NB4 (cell line): ENCODE measurements at places on chromosomes 13 and 19.

GRCh38 chr19:7199613-7200533 is 94.3 kb downstream of the INSR start:
- peak; percentile 45 for DNase-seq

DNA sequence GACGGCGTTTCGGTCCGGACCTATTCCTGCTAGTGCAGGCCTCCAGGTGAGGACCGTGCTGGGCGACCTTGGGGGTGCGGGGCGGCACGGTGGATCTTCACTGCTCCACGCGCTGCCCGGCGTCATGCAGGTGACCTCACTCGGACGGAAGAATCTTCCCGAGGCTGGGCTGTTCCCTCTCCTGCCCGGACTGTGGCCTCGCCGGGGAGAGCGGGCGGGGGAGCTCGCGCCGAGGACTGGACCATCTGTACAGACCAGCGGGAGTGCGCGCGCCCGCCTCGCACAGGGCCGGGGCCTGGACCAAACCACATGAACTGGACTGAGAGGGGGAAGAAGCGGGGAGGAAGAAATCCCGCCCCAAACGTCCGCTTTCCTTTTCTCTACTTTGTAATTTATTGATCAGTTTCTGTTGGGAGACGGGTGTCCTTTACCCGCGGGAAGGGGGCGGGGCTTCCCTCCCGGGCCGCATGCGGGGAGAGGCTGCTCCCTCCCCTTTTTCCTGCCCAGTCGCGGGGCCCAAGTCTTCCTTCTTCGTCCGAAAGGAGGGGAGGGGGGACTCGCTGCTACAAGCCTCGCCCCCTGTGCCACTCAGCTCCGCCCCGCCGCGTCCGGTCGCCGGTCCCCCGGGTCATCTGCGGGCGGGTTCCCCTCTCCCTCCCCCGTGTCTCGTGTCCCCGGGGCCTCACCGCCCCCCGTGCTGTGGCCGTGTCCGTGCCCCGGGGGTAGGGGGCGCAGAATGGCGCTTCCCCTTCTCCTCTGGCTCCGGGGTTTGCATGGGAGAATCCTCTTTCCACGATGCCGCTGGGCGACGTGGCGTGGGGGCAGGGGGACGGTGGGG is 4.9 kb downstream of the HRC start:
- peak; percentile 83 for DNase-seq

DNA sequence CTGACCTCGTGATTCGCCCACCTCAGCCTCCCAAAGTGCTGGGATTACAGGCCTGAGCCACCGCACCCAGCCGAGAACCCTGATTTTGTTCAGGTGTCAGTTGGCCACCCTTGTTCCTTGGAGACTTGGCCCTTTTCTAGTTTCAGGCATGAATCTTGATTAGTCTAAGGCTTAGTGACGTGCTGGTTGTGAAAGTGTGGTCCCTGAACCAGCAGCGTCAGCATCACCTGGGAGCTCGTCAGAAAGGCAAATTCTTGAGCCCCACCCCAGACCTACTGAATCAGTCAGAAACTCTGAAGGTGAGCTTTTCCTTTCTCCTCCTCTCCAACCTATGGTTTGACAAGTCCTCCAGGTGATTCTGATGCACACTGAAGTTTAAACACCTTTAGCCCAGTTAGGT is 35.2 kb downstream of the CACNG6 start:
- DNase-seq: no peak

DNA sequence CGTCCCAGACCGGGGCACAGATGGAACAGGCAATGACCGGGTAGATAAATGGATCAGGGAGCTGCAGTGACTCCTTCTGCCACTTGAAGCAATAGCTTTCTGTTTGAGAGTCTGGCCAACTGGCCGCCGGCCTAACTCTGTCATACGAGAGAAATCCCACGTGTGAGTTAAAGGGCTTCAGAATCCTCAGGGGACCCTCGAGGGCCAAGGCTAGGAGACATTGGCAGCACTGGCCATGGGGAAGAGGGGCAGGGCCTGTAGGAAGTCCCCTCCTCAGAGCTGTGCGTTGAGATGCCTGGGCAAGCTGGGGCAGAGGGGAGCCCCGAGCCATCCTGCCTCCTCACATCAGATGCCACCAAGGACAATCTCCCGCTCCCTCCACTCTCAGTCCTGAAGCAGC is 51.6 kb downstream of the KLF2 start:
- no peak for DNase-seq

GRCh38 chr19:23318143-23318542 is 67.9 kb upstream of the ZNF724 start:
- peak; percentile 41 for DNase-seq

- DNase-seq: no peak
These were observed 31.2 kb upstream of the RCBTB2 start for GRCh38 chr13:48564056-48564455.

DNA sequence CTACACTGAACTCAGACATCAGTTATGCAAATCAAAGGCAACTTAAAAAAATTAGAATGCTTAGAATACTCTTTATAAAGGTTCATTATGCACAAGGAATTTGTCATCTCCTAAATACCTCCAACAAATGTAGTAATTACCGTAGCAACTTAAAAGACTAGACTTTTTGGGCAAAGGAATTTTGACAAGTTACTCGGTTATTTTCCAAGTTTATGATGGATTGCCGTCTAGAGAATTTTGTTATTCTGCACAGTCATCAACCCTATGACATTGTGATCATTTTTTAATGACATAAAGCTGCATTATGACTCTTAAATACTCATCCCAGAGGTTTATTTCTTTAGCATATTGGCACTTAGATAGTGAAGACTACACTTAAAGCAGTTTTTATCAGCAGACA is 71.9 kb downstream of the TRPC4 start:
- no peak for DNase-seq

- DNase-seq: no peak
These were observed 29.6 kb downstream of the ZAR1L start for GRCh38 chr13:32285633-32285965.

- DNase-seq: no peak
These were observed 17.7 kb upstream of the CSNK1G2 start for GRCh38 chr19:1923319-1923718.

DNA sequence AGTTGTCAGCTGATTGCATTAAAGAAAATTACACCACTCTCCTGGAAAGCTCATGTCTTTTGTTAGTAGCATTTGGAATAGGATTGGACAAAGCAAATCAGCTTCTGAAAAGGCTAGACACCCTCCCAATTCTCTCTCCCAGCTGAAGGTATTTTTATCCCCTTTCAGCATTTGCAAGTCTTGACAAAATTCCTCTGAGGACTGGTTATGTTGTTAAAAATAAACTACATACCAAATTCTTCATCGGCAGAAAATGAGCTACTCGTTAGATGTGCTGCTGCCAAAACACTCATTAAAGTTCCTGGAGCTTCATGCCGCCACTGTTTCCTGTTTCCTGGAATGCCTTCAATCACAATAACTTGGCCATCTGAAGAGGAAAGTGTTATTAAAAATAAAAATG is 37.1 kb downstream of the UTP14C start:
- DNase-seq: no peak

GRCh38 chr13:27588405-27588804 is 31.9 kb downstream of the LNX2 start:
- DNase-seq: no peak

DNA sequence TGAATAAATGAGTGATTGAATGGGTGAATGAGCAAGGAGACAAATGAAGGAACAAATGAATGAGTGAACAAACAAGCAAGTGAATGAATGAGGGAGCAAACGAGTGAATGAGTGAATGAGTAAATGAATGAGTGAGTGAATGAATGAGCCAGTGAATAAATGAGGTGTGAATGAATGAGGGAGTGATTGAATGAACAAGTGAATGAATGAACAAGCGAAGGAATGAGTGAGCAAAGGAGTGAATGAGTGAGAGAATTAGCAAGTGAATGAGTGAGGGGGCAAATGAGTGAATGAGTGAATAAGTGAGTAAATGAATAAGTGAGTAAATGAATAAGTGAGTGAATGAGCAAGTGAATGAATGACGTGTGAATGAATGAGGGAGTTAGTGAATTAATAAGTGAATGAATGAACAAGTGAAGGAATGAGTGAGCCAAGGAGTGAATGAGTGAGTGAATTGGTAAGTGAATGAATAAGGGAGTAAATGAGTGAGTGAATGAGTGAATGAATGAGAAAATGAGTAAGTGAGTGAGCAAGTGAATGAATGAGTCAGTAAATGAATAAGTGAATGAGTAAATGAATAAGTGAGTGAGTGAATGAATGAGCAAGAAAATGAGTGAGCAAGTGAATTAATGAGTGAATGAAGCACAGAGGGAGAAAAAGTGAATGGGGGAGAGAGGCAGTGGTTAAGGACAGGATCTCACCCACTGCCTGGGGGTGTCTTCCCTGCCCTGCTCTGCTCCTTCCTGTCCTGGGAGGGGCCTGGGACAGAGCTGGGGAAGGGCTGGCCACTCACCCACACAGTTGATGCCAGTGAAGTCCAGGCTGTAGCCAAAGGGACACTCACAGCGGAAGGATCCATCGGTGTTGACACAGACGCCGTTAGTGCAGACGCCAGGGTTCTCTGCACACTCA is 36.4 kb downstream of the CCL25 start:
- peak; percentile 37 for DNase-seq

- no peak for DNase-seq
These were observed 600.6 kb downstream of the SLITRK1 start for GRCh38 chr13:83281654-83282053.

DNA sequence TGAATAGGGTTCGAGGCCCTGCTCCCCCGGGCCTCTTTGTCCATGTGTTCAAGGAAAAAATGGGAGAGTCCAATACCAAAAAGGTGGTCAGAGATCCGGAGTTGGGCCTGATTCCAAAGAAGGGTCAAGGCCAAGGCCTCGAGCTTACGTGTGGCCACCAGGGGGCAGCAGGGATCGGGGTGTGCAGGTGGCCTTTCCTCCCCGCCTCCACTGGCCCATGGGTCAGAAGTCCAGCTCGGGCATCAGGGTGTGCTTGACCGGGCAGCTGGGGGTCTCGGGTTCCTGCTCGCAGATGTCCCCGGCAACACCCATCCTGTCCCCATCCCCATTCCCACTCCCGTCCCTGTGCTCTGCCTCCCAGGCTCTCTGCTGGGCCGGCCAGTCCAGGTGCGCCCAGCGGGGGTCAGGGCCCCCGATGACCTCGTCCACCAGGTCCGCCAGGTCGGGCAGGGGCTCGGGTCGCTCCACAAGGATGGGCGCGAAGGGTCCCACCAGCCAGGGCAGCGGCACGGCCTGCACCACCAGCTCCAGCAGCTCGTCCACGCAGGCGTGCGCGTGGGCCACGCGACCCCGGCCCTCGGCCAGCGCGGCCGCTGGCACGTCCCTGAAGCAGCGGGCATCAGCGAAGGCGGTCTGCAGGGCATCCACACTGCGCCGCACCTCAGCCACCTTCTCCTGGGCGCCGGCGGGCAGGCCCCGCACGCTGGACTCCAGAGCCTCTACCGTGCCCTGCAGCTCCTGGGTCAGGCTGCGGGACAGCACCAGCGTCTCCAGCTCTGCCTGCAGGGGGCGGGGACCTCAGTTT is 5.2 kb upstream of the PLIN4 start:
- peak; percentile 38 for DNase-seq

DNA sequence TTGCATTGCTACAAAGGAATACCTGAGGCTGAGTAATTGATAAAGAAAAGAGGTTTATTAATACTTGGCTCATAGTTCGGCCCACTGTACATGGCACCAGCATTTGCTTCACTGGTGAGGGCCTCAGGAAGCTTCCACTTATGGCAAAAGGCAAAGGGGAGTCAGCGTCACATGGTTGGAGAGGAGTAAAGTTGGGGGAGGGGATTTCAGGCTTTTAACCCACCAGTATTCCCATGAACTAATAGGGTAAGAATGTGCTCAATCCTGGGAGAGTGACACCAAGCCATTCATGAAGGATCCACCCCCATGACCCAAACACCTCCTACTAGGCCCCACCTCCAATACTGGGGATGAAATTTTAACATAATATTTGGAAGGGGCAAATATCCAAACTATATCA is 82.5 kb upstream of the MYCBP2 start:
- DNase-seq: no peak

DNA sequence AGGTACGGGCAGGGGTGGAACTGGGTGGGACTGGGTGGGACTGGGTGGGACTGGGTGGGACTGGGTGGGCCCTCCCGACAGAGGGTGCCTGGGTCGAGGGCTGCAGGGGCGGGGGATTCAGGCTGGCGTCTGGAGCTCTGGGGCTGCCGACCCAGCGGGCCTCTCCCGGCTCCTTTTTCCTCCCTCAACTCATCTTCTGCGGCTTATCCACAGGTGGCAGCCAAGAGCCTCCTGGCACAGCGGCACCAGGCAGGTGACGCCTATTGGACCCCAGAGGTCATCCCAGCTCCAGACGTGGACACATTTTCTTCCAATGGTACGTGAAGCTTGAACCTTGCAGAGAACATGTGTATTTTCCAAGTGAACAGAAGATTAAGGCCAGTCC is 533 bp downstream of the ZNF544 start:
- DNase-seq: peak; percentile 43

DNA sequence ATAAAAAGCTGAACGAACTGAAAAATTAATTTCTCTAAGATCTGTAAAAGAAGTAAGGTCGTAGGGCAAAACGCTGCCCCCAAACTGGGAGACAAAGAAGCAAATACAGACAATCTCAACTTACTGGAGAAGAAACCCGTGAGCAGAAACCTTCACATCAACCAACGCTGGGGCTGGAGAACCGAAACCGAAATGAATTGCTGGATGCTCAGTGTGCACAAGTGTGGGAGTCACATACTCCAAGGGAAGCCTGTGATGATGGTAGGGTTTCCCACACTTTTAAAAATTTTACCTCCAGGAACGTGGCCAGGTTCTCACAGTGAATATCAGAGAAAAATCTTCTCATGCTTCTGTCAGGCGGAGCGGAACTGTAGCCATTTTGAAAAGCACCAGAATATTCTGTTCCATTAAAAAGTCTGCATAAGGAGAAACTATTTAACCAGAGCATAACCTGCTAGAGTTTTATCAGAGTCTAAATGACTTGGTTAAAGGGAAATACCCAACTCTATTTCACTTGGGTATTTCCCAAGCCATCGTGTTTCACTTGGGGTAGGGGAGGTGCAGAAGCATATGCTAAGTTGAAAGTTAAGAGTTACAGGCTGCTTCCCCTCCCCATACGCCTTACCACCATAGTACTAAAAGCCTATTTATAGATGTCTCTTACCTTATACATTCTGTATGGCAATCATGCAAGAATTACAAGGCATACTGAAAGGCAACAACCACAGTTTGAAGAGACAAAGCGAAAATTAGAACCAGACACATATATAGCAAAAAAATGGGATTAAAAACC is 110.5 kb upstream of the SLITRK1 start:
- DNase-seq: no peak

- DNase-seq: no peak
These were observed 8.7 kb upstream of the KCNRG start for GRCh38 chr13:50006426-50007135.

DNA sequence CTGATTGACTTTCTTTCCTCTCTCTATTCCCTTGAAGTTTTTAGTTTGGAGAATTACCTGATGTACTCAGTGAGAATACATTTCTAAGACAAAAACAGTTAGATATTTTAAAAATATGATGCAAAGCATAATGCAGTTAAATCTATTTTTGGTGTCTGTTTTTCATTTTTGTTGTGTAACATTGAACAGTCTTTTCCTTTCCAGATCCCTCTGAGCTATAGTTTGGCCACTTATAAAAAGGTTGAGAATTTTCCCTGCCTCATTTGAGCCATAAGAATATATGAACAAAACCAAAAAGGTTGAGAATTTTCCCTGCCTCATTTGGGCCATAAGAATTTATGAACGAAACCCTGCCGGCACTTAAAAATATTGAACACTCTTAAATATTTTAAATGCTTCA is 57.0 kb upstream of the IPO5 start:
- no peak for DNase-seq
